ENCODE measurements at places on chromosomes 12 and 14.

GRCh38 chr12:69886109-69886508 is 61.1 kb downstream of the MYRFL start:
- peaks cover 8% of the 10 kb centered on the region for H3K27me3 ChIP-seq
- no peak overlapping the region for H3K27ac ChIP-seq
- no peaks in the 10 kb centered on the region for H3K36me3 ChIP-seq

- H3K4me1 ChIP-seq = no peaks in the 10 kb centered on the region
- peaks cover 2% of the 10 kb centered on the region for H3K27me3 ChIP-seq
- H3K4me3 ChIP-seq = no peak overlapping the region
Observed at GRCh38 chr12:125434936-125435443, 369.8 kb downstream of the AACS start.

GRCh38 chr12:63944586-63945228 is 100.2 kb downstream of the SRGAP1 start:
- DNase-seq = no peak
- no peaks in the 10 kb centered on the region for H3K27me3 ChIP-seq
- H3K27ac ChIP-seq = no peak overlapping the region
- no peaks in the 10 kb centered on the region for H3K4me1 ChIP-seq
- no peaks in the 10 kb centered on the region for H3K36me3 ChIP-seq
- H3K4me3 ChIP-seq = no peak overlapping the region

DNA sequence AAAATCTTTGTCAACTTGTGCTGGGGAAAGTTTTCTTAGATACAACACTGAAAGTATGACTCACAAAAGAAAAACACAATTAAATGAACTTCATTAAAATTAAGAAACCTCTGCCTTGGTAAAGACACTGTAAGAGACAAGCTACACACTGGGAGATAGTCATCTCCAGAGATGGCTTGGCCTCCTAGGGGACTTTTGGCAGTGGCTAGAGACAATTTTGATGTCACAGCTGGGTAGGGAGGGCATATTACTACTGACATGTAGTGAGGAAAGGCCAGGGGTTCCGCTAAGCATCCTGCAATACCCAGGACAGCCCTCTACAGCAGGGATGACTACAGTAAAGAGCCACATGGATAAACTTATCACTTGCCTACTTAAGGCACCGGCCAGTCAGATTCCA is 8.7 kb upstream of the RNASE4 start:
- H3K36me3 ChIP-seq = peaks cover under 1% of the 10 kb centered on the region
- peaks cover 3% of the 10 kb centered on the region for H3K27me3 ChIP-seq
- H3K4me3 ChIP-seq = no peak overlapping the region
- DNase-seq = no peak

DNA sequence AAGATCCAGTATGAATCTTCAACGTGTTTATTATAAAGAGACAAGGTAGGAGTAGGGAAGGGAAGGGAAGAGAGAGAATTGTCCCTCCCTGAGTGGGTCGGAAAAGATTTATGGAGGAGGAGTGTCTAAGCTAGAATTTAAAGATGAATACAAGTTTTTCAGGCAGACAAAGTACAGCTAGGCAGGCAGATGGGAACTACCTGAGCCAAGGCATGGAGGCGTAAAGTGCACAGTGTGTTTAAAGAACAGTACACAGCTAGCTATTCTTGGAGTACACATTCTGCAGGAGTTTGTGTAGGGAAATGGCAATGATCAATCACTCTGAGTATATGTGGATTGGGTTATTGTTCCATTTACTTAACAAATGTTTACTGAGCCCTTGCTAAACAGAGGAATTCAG is 20.1 kb downstream of the PLEKHG7 start:
- H3K4me1 ChIP-seq = no peaks in the 10 kb centered on the region
- no peaks in the 10 kb centered on the region for H3K36me3 ChIP-seq
- DNase-seq = no peak
- H3K27ac ChIP-seq = no peak overlapping the region

- no peak for DNase-seq
- peaks cover 54% of the 10 kb centered on the region for H3K36me3 ChIP-seq
- no peaks in the 10 kb centered on the region for H3K27me3 ChIP-seq
- no peak overlapping the region for H3K27ac ChIP-seq
- no peak overlapping the region for H3K4me3 ChIP-seq
Observed at GRCh38 chr12:45852508-45852907, 123.0 kb downstream of the ARID2 start.

DNA sequence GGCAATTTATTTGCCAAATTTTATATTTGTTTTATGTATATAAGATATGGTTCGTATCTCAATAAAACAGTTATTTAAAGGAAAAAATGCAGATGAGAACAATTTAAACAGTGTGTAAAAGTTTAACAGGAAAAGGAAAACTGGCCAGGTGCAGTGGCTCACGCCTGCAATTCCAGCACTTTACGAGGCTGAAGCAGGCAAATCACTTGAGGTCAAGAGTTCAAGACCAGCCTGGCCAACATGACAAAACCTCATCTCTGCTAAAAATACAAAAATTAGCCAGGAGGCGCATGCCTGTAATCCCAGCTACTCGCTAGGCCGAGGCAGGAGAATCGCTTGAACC is 22.3 kb downstream of the G2E3 start:
- no peak for DNase-seq
- no peaks in the 10 kb centered on the region for H3K27me3 ChIP-seq
- no peak overlapping the region for H3K27ac ChIP-seq
- H3K4me1 ChIP-seq = peaks cover 20% of the 10 kb centered on the region

DNA sequence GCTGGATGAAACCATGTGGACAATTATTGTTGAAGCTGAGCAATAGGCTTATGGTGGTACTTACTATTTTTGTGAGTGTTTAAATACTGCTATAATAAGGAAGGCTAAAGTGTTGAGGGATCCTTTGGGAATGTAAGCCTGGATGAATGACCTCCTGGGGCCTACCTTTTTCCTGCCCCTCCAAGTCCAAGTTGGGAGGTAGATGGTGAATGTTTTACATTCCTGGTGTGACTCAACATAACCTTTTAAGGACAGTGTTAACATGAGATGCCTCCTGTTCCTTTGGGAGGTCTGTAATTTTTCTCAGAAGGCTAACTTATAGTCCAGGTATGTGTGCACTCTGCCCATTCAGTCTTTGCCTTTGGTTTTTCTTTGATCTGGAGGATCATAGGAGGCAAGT is 315.9 kb downstream of the NRXN3 start:
- H3K27me3 ChIP-seq = no peaks in the 10 kb centered on the region
- H3K4me3 ChIP-seq = no peak overlapping the region
- no peak overlapping the region for H3K27ac ChIP-seq
- H3K4me1 ChIP-seq = no peaks in the 10 kb centered on the region
- DNase-seq = no peak
- H3K36me3 ChIP-seq = no peaks in the 10 kb centered on the region

DNA sequence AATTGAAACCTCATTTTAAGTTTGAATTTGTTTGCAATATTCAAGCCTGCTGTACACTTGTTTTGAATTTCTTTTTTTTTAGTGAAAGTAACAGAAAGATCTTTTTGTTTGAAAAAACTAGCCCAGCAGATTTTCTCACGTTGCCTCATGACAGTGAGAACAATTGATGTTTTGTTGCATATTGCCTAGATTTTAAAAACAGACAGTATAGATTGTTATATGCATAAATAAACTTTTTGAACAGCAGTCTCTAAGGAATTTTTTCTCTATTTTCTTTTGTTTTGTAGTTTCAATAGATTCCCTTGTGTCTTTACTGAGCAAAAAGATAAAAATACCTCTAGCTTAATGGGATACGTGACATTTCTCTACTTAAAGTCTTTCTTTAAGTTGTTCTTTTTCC is 15.4 kb downstream of the OR6C6 start:
- H3K27ac ChIP-seq = no peak overlapping the region
- DNase-seq = no peak
- H3K27me3 ChIP-seq = peaks cover 12% of the 10 kb centered on the region
